ENCODE measurements at places on chromosomes 3 and 15.

DNA sequence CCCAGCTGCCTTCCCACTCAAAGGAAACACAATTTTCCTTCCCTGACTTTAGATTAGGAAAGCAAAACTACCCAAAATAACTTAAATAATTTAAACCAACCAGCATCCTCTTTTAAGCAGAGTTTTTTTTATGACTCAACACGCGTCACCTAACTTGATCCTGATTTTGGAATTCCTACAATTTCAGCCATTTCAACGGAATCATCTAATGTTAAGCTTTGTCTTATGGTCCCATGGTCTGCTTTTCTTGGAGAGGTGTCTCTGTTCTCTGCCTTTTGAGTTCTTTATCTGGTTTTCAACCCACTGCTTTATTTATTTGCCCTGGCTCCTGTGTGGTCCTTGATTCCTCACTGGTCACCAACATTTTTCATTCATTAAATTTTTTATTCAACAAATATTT, 219.2 kb upstream of the ARHGEF26 start:
- no peak for DNase-seq

DNA sequence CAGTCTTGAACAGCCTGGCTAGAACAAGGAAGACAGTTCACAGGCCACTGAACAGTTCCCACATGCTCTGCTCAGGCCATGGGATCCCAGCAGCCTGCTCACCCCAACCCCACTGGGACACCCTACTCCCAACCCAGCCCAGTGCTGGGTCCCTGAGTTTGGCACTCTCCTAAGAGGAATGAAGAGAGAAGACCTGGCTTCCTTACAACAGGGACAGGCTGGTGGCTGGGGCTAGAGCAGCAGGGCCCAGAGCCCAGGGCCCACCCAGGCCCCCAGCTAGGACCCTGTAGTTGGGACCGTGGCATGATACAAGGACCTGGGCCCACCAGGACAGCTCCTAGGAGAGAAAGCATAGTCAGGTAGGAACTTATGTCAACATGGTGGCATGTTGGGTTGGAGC, 43.4 kb downstream of the SEMA3G start:
- no peak for DNase-seq

DNA sequence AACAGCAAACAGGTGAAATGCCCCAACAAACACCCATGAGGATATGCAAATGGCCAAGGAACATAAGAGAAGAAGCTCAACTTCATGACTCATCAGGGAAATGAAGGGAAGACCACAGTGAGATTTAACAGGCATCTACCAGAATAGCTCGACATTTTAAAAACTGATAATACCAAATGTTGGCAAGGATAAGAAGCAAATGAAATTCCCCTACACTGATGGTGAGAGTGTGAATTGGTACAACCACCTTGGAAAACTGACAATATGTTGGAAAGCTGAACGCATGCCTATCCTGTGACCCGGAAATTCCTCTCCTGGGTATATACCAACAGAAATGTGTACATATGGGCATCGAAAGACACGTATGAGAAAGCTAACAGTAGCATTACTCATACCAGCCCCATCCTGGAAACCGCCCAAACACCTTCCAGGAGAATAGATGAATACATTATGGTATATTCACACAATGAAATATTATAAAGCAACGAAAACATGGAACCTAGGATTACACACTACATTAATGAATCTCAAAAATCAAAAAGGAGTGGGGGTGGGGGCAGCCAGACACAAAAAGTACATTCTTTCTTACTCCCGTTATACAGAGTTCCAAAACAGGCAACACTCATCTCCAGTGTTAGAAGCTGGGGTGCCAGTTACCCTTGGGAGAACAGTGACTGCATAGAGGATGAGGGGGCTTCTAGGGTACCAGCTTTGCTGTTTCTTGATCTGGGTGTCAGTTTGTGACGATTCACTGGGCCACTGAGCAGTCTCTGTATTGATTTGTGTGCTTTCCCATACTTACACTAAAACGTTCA, 16.9 kb downstream of the RFTN1 start:
- DNase-seq: no peak

DNA sequence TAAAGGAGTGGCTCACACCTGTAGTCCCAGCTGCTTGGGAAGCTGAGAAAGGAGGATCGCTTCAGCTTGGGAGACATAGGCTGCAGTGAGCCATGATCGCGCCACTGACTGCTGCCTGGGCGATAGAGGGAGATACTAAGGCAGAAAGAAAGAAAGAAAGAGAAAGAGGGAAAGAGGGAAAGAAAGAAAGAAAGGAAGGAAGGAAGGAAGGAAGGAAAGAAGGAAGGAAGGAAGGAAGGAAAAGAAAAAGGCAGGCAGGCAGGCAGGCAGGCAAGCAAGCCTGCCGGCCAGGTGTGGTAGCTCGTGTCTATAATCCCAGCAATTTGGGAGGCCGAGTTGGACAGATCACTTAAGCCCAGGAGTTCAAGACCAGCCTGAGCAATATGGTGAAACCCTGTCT, 15.3 kb downstream of the SLC28A1 start:
- DNase-seq: no peak

DNA sequence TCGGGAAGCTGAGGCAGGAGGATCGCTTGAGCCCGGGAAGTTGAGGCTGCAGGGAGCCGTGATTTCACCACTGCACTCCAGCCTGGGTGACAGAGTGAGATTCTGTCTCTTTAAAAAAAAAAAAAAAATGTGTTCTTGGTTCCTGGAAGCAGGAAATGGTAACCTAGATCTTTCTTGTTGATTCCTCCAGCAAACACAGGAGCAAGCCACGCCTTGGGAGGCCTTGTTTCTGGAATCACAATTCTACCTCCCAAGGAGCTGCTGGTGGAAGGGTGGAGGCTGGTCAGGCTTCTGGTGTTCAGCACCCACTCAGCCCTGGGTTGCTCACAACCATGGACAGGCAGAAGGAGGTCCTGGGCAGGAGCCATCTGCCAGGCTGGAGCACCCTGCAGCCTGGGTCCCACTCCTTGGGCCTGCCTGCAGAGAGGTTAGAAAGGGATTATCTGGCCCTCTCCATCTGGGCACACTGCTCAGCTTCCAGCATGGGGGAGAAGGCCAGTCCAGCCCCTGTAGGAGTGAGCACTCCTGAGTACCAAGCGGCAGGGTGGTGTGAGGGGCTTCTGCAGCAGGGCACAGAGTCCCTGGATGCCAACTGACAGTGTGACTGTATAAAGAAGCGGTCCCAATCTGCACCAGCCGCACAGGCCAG, 65.6 kb downstream of the ABTB1 start:
- no peak for DNase-seq

DNA sequence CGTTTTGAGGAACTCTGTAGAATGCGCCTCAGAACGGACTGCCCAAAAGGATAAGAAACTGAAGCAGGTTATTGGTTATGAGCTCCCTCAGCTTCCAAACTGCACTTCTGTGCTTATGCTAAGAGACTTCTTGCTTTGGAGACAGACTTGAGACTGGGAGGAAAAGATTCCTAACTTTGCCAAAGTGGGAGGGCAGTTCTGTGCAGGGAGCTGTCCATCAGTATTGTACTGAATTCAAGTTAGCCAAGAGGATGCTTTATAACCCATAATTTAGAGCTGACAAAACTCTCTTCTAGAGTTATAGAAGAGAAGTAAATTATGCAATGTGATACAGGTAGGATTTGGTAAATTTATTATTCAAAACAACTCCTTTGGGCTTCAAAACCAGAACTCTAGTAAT, 519.8 kb upstream of the GBE1 start:
- no peak for DNase-seq

DNA sequence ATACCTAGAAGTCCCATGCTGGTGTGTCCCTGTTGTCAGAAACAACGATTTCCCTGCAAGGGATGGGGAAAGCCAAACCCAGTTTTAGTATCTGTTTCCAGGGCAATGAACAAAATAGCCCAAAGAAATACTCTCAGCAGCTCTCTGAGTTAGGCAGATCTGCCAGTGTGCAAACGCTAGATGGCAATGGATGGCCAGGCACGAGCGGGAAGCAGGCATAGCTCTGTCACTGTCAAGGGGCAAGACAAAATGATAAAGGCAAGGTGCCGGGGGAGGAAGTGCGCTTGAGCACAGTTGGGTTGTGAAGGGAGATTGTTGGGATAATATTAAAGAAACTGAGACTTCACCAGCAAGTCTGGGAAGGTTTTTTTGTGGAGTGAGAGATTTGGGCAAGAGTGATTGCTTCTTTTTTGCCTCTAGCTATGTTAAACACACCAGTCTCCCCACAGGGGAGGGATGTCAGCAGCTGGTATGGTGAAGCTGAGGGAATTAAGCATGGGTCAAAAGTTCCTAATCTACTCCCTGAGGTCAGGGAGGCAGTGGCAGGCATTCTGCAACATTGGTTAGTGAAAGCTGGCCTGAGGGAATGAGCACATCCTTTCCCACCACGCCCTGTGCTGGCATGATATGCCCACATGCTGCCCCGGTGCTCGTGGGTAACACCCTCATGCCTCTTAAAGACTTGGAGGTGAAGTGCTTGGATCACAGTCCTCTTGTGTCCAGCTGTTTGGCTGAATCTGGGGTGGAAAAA, 117.5 kb downstream of the PDCD6IP start:
- peak; percentile 85 for DNase-seq

GRCh38 chr15:42048080-42048820, 27.4 kb upstream of the PLA2G4E start:
- DNase-seq: no peak

DNA sequence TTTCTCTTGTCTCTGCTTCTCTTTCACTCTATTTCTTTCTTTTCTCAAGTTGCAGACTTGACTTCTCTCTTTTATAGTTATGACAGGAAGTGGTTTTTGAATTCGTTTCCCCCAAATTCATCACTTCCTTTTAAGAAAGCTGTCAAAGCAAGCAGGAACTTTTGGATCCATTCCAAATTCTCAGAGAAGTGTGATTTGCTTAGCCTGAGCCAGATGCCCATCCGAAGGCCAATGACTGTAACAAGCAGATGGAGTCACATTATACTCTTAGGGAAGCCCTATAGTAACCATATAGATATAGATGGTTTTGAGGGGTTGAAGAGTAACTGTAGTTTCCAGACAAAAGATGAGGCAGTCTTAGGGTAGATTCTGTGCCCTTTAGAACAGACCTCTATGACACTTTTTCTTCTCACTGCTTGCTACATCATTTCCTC, 592.0 kb upstream of the KCNMB2 start:
- no peak for DNase-seq

GRCh38 chr3:175869404-175869803, 1010.3 kb downstream of the NAALADL2 start:
- no peak for DNase-seq

GRCh38 chr3:47008234-47008796, 28.8 kb downstream of the NBEAL2 start:
- DNase-seq: no peak

DNA sequence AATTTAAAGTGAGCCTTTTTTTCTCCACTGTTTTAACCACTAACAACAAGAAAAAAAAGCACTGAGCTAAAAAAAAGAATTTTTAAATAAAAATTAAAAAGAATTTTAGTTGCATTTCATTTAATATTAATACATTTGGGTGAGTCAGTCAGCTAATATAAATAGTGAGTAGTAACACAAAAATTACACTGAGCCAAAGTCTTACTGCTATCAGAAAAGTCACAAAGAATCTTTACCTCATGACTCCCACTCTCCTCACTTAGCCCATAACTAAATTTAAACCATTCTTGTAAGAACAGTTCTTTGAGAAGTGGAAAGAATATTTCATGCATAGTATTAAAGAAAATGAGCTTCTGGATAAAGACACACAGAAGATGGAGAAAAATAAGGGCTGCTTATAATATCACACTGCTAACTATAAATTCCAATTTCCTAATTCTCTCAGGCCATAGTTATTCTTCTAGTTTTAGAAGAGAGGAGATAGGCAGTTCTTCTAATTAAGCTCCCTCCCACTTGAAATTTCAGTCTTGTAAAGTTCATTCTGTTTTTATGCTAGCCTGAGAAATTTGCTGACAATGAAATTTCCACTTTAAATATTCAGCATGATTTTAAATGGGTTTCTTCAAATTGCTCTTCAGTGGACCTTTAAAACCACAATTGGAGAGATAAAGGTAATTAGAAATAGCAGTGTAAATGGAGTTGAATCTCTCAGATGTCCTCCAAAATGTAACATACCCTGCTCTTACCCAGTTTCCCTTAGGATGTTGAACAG, 17.6 kb downstream of the SHQ1 start:
- no peak for DNase-seq

DNA sequence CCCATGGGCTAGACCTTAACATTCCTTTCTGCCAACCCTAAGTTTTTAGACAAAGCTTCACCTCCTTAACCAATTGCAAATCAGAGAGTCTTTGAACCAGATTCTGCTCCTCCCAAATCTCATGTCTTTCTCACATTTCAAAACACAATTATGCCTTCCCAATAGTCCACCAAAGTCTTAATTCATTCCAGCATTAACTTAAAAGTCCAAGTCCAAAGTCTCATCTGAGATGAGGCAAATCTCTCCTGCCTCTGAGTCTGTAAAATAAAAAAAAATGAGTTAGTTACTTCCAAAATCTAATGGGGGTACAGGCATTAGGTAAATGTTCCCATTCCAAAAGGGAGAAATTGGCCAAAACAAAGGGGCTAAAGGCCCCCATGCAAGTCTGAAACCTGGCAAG, 43.8 kb upstream of the MYRIP start:
- DNase-seq: no peak

DNA sequence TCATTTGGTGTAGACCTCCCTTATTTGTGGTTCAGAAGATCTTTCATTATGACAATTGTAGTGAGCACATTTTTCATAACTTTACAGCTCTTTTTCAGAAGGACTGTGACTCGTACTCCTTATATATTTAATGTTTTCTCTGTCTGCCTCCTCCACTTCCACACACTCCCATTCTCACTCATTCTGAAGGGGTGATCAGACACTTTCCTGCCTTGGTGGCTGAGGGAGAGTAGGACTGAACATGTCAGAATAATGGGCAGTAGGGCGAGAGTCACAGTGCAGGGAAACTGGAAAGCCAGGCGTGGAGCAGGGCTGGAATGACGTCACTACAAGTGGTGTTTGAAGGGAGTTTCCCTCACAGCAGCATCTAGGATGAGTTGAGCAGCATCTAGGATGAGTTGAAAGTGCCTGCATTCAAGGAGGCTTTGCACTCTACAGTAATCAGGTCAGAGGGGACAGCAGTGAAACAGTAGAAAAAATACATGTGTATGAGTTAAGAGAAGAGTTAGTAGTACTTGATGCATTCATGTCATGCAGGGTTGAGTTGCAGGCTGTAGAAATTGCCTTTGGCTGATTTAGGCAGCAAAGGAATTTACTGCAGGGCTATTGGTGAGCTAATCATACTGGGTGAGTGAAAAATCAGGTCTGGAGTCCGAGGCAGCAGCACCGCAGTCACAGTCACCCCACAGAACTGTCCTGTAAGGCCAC, 36.3 kb upstream of the FBXL22 start:
- DNase-seq: no peak

- peak; percentile 94 for DNase-seq
Measured at GRCh38 chr3:58217209-58217811, 6.5 kb upstream of the DNASE1L3 start.

DNA sequence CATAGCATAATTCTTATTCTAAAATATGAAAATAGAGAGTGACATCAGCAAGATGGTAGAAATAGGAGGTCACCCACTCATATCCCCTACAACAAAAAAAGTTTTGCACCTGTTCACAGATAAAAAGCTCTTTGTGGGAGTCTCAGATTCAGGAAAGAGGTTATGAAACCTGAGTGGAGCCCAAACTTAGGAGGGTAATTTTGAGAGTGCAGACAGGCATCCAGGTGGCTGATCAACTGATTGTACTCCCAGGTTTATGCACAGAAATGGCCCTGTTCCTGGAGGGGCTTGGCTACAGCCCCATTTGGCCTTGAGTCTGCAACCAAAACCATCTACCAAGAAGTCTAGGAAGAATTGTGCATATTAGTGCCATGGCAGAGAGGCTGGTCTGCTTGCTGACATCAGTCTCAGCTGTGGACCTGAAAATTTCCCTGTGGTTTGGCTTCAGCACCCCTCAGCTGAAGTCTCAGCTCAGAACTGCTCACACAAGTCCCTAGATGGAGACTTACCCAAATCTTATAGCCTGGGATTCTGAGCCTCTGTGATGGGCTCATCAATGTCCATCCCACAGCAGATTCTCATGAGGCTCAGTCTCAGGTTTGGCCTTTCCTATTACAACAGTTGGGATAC, 291.6 kb downstream of the IL20RB start:
- DNase-seq: no peak
